ENCODE measurements at places on chromosomes 2 and 18.

DNA sequence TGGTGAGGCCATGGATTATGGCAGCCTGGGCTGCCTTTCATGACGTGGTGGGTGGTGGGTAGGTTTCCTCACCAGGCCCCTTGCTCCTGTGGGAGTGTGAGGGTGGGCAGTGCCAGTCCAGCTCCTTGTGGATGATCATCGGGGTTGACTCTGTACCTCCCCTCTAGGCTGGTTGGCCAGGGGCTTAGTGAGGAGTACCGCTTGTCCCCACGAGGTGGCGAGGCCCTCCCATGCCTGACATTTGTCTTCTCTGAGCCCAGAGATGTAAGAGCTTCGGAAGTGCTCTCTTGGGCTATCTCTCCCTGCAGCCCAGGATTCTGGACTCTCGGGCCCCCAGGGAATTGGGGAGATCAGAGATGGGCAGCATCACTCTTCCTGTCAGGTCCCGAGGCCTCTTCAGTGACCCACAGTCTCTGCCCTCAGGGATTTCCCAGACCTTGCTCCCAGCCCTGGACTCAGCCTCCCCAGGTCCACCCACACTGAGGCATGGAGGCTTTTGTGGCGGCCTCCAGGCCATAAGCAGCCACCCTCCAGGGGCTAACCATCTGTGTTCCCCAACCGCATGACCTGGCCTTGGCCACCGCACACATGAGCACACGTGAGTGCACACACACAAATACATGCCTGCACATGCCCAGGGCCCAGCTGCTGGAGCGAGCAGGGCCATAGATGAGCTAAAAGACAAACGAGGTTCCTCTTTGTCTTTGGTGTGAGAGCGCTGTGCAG is 6.5 kb downstream of the SPR start:
- DNase-seq, result no peak

DNA sequence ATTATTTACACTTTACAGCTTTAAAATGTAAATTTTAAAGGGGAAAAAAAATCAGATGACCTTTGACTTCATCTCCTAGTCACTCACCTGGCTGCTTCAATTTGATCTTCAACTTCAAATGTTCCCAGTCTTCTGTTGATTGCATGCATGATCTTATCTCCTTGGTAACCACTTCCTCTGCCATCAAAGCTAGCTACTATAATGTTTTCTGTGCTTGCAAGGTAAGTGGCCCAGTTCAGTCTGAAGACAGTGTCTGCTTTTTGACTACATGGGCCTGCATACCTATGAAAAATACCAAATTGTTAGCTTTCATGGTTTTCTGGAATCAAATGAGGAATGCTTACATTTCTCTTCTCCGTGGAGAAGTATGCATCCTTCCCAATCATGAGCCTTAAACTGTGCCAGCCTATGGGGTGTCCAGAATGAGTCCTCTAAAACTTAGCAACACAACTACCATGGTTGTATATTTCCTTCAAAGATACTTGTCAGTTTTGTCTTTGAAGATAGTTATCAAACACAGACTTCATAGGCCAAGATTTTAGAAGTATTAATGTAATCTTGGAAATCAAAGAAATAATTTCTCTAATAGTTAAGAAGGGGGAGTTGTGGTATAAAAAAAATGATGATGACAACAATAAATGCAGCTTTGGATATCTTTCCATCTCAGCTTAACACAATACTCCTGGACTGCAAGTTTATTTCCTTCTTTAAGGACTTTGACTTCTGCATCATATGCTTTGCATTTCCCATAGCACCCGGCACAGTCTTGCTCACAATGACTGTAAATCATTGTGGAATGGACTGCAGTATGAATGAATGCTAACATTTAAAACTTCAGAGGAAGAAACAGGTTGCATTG is 62.1 kb downstream of the DPP4 start:
- DNase-seq, result no peak

GRCh38 chr2:64402876-64403275 is 51.1 kb upstream of the LGALSL start:
- DNase-seq, result no peak

DNA sequence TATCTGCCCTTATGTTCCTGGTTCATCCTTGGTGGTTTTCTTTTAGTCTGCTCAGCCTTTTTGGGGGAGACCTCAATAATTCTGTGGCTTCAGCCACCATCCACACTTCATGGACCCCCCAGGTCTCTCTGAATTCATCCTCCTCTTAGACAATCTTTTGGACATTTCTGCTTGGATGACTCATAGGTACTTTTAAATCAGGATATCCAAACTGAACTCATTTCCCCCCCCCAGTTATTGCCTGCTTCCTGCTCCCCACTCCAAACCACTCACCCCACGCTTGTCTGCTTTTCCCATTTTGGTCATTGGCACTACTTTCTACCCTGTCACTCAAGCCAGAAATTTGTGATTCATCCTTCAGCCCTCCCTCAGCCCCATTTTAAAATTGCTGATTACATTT is 78.5 kb downstream of the TANC1 start:
- DNase-seq, result no peak

DNA sequence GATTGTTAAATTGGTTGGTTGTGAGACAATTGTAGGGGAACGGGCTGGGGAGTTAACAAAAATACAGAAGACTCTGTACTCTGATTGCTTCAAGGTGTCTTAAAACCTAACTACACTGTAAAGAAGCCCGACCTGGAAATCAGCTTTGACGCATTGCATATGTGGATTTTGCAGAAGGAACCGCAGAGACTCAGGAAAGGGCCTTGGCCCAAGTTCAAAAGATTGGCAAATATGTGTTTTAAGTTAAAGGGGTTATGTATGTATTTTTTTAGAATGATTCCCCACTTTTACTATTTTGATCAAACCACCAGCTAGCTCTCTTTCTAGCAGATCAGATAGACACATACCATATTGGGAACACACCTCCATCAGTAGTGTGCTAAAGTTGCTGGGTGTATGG is 18.0 kb upstream of the EDAR start:
- DNase-seq, result no peak

GRCh38 chr2:159091976-159092375 is 123.5 kb downstream of the TANC1 start:
- no peak for DNase-seq

DNA sequence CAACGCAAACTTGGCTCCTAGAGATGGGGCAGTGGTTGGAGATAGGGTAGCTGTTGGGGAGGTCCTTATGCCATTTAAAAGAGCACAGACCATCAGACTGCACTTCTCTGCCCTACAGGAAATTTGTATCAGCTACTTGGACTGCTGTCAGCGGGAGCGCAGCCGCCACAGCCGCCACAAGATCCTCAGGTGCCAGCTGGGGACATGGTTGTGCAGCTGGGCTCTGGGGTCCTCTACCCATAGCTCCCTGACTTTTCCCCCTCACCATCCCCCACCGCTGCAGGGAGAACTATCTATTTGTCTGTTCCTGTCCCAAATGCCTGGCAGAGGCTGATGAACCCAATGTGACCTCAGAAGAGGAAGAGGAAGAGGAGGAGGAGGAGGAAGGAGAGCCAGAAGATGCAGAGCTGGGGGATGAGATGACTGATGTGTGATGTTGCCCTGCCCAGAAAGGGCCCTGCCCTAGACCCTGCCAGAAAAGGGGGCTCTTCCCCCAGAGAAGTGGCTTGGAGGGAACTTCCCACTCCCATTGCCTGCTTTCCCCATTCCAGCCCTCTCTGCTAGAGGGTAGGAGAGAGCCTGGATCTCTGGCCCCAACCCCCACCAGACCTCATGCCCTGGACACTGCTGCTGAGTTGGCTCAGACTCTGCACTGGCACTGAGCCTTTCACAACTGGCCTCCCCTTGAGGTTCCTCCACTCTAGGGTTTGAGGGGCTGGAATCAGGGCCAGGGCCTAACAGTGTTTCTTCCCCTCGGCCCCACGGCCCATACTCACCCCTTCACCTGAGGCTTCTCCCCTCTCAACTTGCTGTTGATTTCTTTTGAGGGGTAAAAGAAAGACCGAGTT is 7.3 kb downstream of the PRADC1 start:
- DNase-seq, result no peak

Measured in amygdala (tissue), 56 donors.